ENCODE measurements at places on chromosomes 1 and 21. TPM values are rescaled to one million over a fixed set of nuclear protein-coding genes. Genes with fewer than 3 reads are reported as not detected.

The MR1 gene
- 1.1 TPM for total RNA-seq

- DNase-seq, result no peak
These were observed 36.8 kb upstream of the DUSP10 start for GRCh38 chr1:221778535-221779142.

DNA sequence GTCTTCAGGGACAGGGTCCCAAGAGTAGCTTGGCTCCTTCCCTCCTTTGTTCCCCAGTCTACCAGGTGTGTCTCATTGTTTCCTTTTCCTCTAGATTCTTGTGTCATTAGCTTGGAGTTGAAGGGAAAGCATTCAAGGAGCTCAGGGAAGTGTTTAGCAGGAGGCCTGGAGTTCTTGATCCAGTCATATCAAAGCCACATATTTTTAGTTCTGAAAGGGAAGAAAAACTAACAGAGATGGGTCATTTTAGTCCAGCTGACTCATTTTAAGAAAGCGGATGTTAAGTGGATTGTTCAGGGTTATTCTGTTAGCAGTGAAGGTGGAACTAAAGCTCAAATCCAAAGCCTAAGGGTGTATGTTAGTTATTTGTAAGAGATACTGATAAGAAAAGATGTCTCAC, 721 bp downstream of the C1orf54 start:
- peak; percentile 31 for DNase-seq

The MSH4 gene
- total RNA-seq, result 0.09 TPM

The CAMK2N1 gene
- 11.9 TPM for total RNA-seq

The ADAM30 gene
- not detected for total RNA-seq

The DMAP1 gene
- total RNA-seq, result 40.9 TPM

The GSTM1 gene
- not detected for total RNA-seq

DNA sequence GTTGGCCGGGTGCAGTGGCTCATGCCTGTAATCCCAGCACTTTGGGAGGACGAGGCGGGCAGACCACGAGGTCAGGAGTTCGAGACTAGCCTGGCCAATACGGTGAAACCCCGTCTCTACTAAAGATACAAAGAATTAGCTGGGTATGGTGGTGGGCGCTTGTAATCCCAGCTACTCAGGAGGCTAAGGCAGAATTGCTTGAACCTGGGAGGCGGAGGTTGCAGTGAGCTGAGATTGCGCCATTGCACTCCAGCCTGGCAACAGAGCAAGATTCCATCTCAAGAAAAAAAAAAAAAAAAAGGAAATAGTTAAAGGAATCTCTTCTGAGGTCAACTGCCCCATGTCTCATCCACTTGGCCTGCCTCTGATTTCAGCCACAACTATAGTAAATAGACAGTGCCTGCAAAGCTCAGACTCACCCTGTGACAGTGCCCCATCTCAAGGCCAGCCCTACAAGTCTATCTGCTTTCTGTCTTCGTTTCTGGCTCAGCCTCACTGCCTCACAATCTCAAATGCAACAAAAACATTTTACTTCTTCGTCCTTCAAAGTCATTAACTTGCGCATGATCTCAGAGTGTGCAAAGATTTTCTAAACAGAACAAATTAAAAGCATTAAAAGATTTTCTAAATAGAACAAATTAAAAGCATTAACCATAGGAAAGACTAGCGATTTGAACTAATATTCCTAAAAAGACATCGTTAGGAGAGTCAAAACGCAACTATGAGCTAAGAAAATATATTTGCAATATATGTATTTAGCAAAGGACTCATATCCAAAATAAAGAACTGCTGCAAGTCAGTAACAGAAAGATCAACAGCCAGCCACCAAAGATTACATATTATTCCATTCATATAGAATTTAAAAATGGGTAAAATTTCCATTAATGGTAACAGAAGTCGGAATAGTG, 65.0 kb upstream of the PRDX6 start:
- no peak for DNase-seq

DNA sequence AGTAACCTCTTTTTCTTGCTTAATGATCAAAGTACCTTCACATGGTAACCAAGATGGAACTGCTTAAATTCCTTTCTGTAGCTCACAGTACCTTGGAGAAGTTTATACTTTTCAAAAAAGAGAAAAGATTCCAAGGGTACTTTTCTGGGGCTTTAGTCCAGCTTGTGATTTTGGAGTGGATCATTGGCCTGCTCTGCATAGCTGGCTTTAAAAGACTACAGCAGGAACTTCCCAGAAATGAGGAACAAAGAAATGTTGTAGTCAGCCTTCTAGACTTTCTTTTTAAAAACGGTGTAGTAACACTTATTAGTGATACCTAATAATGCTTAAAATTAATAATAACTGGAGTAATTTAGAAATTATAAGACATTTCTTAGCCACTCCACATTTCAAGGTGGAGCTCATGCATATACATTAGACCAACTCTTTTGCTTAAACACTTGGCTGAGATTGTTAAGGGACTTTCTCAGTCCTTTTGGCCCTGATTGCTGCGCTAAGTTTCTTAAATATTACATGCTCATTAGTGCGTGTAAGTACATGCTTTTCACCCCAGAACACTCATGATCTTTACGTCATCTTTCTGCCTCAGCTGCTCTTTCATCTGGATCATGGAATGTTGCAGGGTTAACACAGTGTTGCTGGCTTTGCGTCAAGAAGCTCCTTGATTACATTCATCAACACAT, 57.3 kb downstream of the SDCCAG8 start:
- no peak for DNase-seq

DNA sequence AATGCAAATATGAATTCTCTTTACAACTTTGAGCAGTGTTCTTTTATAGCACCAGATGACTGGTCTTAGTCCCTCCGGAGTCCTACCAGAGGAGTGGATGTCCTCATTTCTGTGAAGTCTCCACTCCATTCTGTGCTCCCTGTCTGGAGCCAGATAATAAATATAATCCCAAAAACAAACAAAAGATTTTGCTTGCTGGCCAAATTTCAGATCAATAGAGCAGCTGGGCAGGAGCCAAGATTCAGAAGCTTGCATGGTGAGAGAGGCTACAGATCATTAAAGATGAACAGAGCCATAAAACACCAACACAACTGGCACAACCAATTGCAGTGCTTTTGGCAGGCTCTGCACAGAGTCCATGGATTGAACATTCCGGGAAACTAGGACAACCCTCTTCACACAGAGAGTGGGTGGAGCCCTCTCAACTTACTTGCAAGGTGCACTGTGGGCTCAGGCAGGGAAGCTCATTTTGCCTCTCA, 231.5 kb upstream of the SNX7 start:
- DNase-seq, result no peak

The PBX1 gene
- total RNA-seq, result 24.1 TPM

GRCh38 chr21:44814498-44815023, 3.3 kb downstream of the SUMO3 start:
- DNase-seq, result no peak

- DNase-seq, result no peak
These were observed 25.4 kb downstream of the UROD start for GRCh38 chr1:45037456-45037855.

GRCh38 chr1:167991546-167991945, 54.7 kb upstream of the MPC2 start:
- no peak for DNase-seq

GRCh38 chr1:40042341-40042740, 1.8 kb downstream of the CAP1 start:
- peak; percentile 20 for DNase-seq

DNA sequence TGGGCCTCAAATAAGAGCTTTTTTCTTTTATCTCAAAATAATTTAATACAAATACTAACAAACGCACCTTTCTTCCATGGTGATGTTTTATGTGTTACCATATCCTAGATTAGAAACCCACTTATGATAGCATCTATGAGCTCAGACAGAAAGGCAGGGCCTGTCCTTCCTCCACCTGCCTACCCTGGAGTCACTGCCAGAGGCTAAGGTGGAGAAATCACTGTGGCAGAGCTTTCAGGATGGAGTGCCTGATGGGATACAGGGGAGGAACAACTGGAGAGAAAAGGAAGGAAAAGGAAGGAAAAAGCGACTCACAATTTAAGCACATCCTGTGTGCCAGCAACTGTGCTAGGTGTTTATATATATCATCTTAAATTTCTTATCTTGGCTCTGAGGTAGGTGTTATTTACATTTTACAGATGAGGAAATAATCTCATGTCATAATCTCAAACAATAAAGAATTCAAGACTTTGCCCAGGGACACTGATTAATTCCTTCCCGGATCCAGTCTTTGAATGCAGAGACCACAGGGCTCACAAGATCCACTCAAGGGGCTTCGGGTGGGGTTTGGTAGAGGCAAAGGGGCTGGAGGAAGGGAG, 45.4 kb downstream of the RCAN1 start:
- DNase-seq, result no peak

DNA sequence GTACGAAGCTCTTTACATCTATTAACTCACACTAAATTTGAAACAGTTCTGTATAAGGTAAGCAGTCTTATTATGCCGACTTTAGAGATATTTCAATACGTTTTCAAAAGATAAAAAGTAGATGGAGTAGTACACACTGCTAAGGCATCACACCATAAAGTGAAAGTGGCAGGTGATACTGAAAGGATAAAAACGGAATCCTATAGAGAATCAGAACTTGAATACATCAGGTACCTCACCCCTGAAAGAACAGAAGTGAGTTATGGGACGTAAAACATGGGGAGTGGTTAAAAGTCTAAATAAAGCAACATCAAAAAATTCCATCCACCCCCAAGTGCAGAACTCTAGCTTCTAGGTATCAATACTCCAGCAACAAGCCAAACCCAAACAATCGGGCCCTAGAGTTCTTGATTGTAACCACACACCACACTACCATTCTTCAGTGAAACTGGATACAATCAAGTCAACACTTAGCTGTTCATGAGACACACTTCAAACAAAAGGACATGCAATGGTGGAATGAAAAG, 142.6 kb downstream of the SMYD3 start:
- no peak for DNase-seq

The NR1I3 gene
- total RNA-seq, result not detected

The TAGLN2 gene
- 646 TPM for total RNA-seq

DNA sequence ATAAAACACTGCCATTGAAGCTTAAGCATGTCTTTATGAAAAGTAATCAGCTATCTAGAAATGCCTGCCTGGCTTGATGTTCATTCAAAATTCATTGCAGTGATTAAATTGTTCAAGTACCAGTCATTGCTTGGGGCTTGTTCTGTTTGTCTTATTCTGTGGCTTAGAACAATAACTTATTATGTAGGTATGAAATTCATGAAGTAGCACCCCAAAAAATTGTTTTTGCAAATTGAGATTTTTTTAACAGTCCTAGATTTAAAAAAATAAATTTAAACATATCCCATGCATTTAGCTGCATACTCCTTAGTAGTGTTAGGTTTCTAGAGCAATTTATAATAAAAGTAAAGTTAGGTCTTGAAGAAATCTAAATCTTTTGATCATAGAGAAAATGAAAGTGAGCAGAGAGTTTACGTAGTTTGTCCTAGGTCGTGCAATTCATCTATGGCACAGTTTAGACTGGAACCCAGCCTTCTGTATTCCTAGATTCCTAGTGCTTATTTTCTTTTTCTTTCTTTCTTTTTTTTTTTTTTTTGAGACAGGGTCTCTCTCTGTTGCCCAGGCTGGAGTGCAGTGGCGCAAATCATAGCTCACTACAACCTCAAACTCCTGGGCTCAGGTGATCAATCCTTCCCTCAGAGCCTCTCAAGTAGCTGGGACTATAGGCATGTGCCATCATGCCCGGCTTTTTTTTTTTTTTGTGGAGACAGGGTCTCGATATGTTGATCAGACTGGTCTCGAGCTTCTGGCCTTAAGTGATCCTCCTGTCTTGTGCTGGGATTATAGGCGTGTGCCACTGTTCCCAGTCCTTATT, 9.3 kb downstream of the MIER1 start:
- peak; percentile 35 for DNase-seq

DNA sequence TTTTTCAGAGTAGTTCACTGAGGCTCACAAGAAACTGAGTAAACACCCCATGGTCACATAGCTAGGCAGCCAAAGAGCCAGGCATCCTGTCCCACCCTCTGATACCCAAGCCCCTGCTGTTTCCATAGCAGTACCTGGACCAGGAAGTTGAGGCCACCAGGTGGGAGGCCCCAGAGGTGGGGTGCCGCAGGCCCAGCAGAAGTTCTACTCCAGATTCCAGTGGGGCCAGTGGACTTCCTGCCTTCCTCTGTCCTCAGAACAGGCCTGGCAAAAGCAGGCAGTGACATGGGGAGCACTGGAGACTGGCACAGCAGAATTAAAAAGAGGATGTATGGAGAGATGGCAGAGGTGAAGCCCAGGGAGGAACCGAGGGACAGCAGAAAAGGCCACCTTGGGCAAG, 19.0 kb downstream of the FOXO6 start:
- no peak for DNase-seq

- DNase-seq, result no peak
These were observed 22.2 kb upstream of the RSPO1 start for GRCh38 chr1:37656881-37657280.

DNA sequence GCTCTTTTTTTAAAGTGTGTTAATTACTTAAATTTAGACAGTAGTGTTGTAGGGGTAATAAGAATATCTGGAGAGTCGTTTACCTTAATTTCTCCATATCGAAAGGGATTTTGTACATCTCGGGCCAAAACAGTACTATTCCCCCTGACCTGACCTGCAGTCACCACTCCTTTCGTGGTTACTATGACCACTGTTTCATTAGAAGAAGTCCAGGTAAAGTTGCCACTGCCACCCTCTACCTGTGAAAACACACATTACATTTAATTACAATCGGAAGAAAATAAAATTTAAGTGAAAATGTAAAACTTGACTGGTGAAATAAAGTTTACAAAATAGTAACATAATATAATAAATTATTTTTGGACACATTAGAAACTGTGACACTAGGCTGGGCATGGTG, 37.2 kb downstream of the NUP210L start:
- DNase-seq, result no peak

DNA sequence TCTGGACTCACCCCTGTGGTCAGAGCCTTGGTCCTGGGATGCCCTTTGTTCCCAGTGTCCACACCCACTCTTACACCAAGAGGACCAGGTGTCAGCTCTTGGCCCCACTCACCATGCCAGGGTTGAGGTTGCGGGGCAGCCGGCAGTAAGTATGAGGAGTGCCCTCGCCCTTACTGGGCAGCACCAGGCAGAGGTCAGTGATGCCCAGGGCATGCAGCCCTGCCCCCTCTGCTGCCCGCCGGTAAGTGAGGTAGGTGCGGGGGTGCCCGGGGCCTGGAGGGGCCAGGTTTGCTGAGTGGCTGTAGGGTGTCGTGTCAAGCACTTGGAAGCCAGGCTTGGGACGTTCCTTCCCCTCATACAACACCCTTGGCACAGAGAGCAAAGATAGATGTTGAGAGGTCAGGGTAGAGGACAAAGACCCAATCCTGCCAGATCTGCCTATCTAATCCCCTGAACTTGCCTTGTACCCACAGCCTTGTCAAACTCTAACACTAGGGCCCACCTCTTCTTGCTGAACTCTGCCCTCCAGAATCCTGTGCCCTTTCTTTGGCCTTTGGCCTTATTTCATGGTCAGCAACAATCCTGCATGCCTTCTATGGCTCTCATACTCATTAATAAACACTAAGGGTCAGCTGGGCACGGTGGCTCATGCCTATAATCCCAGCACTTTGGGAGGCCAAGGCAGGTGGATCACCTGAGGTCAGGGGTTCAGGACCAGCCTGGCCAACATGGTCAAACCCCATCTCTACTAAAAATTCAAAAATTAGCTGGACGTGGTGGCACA, 3.6 kb downstream of the DENND4B start:
- no peak for DNase-seq
